Foreskin fibroblast (primary cell): ENCODE measurements at places on chromosomes 12 and 14.

DNA sequence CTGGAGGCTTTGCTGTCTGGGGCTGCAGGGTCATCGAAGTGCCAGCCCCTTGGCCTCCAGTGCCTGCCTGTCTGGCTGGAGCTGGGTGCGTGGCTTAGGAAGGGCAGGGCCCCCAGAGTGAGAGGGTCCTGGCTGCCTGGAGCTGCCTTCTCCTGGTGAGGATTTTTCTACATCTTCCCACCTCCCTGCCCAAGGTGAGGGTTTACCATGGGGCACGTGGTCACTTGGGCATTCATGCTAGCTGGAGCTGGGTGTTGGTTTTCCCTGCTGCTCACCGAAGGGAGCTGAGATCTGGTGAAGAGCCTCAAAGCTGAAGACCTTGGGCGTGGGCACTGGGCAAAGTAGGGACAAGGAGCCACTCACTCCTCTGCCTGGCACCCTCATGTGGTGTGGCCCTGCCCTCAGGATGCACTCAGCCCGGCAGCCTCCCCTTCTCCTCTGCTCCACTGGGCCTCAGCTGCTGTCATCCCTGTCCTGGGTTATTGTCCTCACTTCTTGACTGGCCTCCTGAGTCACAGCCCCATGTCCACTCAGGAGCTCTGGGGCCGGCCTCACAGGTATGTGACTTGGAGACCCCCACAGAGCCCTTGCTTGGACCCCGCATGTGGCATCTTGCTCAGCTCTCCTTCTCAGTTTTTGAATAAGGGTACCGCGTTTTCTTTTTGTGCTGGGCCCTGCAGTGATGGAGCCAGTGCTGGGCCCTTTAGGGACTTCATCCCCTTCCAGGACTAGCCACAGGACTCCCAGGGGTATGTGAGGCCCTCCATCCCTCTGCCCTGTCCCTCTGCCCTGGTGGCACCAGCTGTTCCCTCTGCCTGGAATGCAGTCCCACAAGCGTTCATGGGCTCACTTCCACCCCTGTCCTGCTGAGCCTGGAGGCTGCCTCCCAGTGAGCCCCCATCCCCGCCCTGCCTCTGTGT lies 1.6 kb downstream of the CEP170B start:
- no peak for DNase-seq

DNA sequence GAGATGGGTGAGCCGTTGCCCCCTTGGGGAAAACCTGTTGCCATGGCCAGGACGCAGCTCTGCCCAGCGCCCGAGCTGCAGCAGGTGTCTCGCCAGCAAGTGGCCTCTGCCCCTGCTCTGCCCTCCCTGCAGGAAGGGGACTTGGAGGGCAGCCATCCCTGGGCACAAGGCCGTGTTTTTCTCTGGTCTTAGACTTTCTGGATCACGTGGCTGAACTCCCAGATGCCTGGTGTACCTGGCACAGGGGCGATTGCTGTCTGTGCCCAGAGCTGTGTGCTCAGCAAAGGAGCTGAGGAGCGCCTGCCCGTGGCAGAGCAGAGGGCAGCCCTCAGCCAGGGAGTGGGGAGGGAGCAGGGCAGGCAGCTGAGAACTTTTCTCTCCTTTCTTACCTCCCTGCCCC lies 38.0 kb downstream of the TMEM63C start:
- DNase-seq = no peak

DNA sequence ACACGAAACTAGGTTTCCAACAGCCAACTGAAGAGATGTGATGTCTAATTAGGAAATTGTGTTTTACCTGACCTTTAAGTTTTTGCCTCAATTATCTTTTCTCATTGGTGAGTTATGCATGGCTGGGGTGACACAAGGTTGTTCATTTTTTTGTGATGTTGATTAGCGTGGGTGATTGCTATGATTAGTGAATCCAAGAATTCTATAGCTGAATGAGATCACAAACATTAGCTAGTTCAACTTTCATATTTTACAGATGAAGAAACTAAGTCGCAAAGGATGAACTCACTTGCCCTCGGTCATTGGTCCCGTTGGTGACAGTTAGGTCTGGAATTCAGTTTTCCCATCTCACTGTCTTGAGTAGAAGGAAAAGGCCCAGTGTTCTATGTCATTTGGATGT lies 32.6 kb upstream of the LMNTD1 start:
- no peak for DNase-seq

DNA sequence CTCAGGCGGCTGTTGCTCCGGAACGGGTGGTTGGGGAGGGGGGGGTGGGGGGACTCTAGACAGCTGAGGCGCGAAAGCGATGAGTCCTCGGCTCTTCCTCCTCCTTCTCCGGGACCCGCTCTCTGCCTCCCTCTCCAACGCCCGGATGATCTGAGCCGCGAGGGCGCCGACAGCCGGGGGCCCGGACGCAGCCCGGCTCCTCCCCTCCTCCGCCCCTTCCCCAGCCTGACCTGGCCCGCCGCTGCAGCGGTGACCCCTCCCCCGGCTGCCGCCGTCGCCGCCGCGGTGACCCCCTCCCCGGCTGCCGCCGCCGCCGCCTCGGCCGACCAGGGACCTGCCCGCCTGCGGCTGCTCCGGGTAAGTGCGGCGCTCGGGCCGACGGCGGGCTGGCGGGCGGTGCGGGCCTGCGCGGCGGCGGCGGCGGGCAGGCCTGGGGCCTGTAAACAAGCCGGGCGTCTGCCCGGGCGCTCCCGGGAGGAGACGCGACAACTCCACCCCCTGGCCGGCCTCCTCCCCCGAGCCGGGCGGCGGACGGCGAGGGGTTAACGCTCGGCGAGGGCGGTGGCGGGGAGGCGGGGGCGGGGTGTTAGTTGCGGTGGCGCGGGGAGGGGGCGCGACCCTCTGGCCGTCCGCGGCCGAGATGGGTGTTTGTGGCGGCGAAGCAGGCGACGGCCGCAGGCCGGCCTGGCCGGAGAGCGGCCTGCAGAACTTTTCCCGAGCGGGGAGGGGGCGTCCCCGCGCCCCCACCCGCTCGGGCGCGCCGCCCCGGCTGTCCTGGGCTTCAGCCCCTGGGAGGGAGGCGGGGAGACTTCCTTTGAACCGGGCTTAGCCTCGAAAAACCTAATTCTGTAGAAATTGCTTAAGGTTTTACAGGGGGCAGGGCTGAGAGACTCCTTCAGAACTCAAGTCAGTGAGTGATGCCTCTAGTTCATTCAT lies 568 bp downstream of the PPM1A start:
- peak; percentile 58 for DNase-seq

- DNase-seq = no peak
These were observed 123.0 kb downstream of the PDE3A start for GRCh38 chr12:20491290-20491689.

- DNase-seq = peak; percentile 77
These were observed 20.7 kb downstream of the ATXN2 start for GRCh38 chr12:111578276-111578970.

DNA sequence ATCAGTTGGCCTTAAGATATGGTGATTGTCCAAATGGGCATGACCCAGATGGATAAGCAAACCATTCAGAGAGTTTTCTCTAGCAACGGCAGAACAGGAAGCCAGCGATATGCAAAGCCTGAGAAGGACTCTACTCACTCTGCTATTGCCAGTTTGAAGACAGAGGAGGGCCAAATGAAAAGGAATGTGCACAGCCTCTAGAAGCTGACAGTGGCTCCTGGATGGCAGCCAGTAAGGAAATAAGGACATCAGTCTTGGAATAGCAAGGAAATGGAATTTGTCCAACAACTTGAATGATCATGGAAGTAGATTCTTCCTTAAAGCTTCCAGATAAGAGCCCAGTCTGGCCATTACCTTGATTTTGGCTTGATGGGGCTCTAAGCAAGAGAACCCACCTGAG lies 60.0 kb downstream of the TMTC2 start:
- no peak for DNase-seq

DNA sequence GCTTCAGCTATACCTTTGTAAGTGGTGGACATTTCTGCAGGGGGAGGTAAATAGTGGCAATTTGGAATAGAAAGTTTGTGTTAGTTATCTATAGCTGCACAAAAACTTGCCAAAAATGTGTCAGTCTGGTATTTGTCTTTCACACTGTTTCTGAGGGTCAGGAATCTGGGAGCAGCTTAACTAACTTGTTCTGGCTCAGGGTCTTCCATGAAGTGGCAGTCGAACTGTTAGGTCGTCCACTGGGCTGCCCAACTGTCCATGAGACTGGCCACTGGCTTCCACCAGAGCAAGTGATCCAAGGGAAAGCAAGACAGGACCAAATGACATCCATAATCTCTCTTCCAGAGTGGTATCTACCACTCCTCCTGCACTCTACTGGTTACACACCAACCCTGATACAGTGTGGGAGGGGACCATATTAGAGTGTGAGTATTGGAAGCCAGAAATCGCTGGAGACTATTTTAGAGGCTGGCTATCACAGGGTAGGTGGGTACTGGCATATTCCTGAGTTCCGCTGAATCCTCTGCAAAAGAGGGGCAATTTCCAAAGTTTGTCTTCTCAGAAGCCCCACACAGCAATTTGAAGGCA lies 60.9 kb downstream of the DYRK2 start:
- no peak for DNase-seq

- DNase-seq = no peak
These were observed 3.2 kb upstream of the CAMKK2 start for GRCh38 chr12:121299662-121300061.

DNA sequence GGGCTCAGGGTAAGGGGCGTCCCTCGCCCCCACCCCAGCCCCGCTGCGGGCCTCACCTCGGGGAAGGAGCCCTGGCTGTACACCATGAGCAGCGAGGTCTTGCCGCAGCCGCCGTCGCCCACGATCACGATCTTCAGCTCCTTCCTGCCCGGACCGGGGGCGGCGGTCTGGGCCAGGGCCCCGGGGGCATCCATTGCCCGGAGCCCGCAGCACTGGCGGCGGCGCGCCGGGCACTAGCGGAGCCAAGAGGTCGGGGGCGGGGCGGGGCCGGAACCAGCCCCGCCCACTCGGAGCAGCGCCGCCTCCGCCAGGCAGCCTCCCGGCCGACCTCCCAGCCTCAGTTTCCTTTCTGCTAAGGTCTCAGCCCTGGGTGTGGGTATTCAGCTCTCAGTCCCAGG lies at the start of gene RHOF:
Gene RHOF, minus strand, starts transcription at position 249 of the 398 bp plus-strand sequence. Its CDS starts 55 bp downstream, at position 194.
- peak; percentile 62 for DNase-seq
